HepG2 (cell line): ENCODE measurements at places on chromosomes 7 and 10.

- DNase-seq, result no peak
Measured at GRCh38 chr10:2230478-2230877, 493.2 kb upstream of the ADARB2 start.

- no peak for DNase-seq
Measured at GRCh38 chr7:66950763-66951162, 29.7 kb downstream of the TMEM248 start.

- DNase-seq, result no peak
Measured at GRCh38 chr10:3395458-3395861, 222.9 kb upstream of the PITRM1 start.

- peak; percentile 24 for DNase-seq
Measured at GRCh38 chr10:131726076-131726880, 174.5 kb upstream of the PPP2R2D start.

- DNase-seq, result peak; percentile 98
Measured at GRCh38 chr7:108358553-108358952, 97.7 kb downstream of the NRCAM start.

- DNase-seq, result no peak
Measured at GRCh38 chr7:69635555-69636185, 37.4 kb downstream of the AUTS2 start.

DNA sequence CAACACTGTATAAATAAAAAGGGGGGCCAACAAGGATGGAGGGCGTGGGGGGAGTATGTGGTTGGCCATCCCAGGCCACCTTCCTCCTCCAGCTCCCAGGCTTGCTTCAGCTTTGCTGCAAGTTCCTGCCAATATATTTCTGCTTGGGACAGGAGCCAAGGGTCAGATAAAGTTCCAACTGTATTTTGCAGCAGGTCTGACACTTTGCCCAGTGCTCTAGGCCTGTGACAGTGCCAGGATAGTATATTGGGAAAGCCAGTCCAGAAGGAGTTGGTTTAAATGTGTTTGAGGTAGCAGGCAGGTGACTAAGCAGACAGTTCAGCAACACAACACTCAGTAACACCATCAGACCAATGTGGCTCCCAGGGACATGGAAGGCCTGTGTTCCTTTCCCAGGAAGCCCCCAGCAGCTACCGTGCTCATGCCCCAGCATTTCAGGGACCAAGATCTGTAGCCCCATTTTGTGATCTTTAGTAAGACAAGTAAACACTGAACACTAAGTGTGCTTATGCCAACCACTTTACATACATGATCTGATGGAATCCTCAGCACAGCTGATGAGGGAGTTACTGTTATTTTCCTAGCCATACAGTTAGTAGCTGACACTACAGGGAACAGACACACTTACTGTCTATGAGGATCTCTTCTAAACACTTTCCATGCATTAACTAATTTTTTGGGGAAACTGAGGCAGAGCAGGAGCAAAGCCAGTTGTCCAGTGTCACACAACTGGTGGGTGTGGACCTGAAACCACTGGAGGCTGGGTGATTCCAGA, 38.9 kb downstream of the DNAJB12 start:
- no peak for DNase-seq

DNA sequence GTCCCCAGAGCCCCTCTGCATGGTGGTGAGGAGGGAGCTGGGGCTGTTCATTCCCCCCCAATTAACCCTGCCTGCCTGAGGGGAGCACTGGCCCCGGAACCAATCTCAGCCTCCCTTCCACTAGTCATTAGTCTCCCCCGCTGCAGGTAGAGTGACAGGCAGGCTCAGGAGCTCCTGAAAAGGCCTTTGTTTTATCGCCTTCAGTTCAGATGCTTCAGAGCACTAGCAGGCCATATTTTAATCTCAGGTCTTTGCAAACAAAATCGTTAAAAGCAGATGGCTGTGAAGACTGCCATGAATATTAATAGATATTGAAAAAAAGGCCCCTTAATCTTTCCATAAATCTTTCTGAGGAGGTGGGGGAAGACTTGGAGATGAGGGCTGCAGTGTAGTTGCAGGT, 250.7 kb downstream of the RPS24 start:
- DNase-seq, result no peak

- DNase-seq, result no peak
Measured at GRCh38 chr10:49083261-49083660, 32.1 kb downstream of the VSTM4 start.

GRCh38 chr7:149552799-149553198, 55.2 kb upstream of the ZNF746 start:
- DNase-seq, result no peak

GRCh38 chr7:155458878-155459699, 1.2 kb downstream of the EN2 start:
- no peak for DNase-seq

DNA sequence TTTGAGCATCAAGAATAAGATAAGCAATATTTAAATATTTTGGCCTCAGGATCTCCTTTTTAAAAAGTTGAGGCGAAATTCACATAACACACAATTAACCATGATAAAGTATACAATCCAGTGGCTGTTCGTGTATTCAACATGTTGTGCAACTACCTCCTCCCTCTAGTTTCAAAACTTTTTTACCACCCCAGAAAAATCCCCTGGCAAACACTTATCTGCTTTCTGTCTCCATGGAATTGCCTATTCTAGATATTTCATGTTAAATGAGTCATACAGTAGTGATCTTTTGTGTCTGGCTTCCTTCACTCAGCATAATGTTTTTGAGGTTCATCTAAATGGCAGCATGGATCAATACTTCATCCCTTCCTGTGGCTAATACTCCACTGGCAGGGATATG, 31.8 kb upstream of the IL15RA start:
- no peak for DNase-seq

DNA sequence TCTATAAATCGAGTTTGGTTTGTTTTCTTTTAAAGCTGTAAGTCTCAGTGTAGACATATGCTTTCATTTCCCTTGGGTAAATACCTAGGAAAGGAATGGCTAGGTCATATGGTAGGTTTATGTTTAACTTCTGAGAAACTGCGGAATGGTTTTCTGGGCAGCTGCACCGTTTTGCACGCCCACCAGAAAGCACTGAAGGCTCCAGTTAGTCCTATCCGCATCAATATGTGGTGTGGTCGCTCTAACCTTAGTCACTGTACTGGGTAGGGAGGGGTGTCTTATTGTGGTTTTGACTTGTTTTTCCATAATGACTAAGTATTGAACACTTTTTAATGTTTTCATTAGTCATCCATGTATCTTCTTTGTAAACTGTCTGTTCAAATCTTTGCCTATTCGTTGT, 279.5 kb upstream of the AKR1E2 start:
- DNase-seq, result no peak

- DNase-seq, result no peak
Measured at GRCh38 chr10:133131734-133132472, 28.1 kb upstream of the KNDC1 start.

GRCh38 chr10:131184503-131184902, 127.0 kb downstream of the TCERG1L start:
- DNase-seq, result no peak

DNA sequence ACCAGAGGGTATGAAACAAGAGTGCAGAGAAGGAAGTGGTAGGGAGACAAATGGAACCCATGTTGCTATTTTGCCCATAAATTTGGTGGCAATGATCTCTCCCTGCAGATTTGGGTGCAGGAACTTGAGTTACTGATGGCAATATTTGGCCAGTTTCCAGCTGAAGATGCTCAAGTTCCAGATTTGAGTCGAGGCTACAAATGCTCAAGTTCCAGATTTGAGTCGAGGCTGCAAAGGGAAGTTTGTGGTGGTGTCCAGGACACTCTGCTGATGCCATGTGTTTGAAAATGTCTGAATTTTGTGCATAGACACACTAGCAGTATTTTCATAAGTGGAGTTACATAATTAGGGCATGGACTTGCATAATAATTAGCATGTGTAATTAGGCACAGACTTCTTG, 40.8 kb downstream of the TBXAS1 start:
- DNase-seq, result no peak

GRCh38 chr7:84049071-84049836, 145.3 kb downstream of the SEMA3A start:
- DNase-seq, result no peak

- no peak for DNase-seq
Measured at GRCh38 chr10:26311383-26311940, 94.9 kb downstream of the GAD2 start.

DNA sequence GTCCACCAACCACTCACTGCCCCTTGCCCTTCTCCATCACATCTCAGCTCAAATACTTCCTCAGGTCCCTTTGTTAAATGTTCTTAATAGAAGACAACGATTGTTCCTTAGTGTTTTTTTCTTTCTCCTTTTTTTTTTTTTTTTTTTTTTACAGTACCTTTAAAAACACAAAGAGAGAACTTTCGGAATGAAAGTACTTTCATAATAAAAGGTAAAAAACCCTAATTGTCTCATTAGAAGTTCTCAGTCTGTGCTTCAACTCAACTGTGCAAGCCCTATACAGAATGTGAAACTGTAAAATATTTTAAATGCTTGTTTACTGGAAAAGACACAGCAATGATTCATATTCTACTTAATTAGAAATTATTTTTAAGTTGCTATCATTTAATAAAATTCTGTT, 29.4 kb downstream of the TSPAN12 start:
- no peak for DNase-seq

DNA sequence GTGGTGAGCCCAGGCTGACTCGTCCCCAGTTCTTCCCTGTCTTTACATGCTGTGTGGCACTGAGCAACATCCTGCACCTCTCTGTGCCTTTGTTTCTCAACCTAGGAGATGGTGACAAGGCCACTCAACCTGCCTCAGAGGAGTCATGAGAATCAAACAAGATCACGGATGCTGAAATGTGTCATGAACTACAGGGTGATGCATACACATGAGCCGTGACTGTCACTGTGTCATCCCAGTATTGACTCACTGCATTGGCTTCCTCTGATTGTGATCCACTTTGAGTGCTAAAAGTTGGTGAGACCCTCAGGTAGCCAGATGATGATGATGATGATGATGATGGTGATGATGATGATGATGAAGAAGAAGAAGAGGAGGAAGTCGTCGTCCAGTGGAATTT, 11.5 kb downstream of the C10orf71 start:
- no peak for DNase-seq

GRCh38 chr10:124745252-124745651, 1.1 kb upstream of the FAM53B start:
- DNase-seq, result no peak

DNA sequence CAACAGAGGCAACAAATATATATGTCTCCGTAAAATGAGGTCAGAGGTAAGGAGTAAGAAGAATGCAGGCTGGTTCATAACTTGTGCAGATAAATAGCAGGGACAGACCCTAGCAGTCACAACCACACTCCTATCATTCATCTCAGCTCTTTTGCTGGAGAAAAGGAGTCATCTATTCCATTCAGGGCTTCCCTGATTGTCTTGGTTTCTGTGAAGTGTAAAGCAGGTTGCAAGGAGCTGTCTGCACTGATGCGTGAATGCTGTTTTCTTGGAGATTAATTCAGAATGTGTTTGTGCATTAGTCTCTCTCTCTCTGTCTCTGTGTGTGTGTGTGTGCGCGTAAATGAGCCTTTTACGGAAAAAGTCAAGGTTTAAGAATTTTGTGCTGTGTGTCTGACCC, 643.3 kb upstream of the SORCS1 start:
- DNase-seq, result no peak

GRCh38 chr7:78437118-78437517, 638.5 kb downstream of the PHTF2 start:
- peak; percentile 4 for DNase-seq

GRCh38 chr10:30057421-30057841, 2.0 kb downstream of the JCAD start:
- no peak for DNase-seq

GRCh38 chr10:131979336-131979735, 2.4 kb downstream of the BNIP3 start:
- no peak for DNase-seq

DNA sequence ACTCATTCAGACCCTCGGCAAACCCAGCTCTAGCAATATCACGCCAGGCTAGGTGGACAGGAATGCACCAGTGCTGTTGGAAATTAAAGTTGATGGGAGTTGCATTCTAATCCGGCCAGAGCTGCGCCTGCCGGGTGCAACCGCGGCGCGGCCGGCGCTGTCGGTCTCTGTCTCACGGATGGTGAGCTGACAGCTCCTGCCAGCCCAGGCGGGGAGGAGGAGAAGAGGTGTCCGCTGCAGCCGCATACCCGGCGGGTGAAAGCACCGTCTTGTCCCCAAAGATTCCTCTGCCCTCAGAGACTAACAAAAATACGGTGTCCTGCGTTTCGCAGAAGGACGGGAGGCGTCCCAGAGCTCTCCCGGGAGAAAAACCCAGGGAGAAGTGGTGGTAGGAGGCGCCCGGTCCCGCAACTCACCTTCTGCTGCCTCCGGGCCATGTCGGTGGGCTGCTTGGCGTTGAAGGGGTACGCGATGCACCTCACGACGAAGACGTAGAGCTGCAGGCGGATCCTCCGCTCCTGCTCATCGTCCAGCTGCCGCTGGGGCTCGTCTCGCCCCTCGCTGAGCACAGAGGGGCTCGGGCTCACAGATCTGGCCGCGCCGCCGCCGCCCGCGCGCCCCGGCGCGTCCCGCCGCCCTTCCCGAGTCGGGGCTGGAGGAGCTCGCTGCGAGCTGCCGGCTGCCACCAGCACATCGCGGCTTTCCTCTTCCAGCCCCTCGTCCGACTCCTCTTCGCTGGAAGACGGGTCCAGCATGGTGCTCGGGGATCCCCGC, 490 bp downstream of the CADPS2 start:
- peak; percentile 34 for DNase-seq

- no peak for DNase-seq
Measured at GRCh38 chr7:44678101-44678470, 70.6 kb upstream of the ZMIZ2 start.

- DNase-seq, result no peak
Measured at GRCh38 chr10:23692736-23693135, 253.9 kb downstream of the OTUD1 start.

DNA sequence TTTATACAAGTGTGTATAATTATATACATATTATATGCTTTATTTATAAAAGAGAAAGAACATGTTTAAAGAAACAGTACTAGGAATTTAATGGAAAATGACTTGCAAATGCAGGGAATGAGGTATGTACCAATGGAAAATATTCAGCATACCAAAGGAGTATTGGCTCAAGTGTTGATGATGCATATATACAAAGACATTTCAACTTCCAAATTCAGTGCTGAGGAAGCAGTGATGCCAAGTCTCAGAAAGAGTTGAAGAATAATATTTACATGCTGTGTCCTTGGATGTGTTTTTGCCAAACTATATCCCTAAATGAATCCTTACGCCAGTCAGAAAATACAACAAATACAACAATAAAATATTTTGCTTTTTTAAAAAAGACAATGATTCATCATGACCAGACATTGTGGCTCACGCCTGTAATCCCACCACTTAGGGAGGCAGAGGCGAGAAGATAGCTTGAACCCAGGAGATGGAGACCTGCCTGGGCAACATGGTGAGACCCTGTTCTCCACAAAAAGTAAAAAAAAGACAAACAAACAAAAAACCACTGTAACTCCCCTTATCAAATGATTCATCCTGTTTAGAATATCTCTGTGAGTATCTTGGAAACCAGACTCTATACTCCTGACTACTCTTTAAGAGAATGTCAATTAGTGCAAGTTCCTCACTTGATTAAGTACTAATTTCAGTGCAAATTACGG, 157.2 kb downstream of the CHRM2 start:
- no peak for DNase-seq

GRCh38 chr7:21754963-21755362, 190.7 kb downstream of the CDCA7L start:
- DNase-seq, result no peak

GRCh38 chr7:157413881-157414701, 77.3 kb downstream of the DNAJB6 start:
- no peak for DNase-seq

GRCh38 chr10:101000127-101000914, 713 bp downstream of the LZTS2 start:
- no peak for DNase-seq
